ENCODE measurements at places on chromosomes 12 and 14. TPM values are rescaled to one million over a fixed set of nuclear protein-coding genes. Genes with fewer than 3 reads are reported as not detected.

Gene IL23A
- 0.52 TPM for polyA plus RNA-seq

Gene ATF7IP
- polyA plus RNA-seq, result 37.9 TPM

DNA sequence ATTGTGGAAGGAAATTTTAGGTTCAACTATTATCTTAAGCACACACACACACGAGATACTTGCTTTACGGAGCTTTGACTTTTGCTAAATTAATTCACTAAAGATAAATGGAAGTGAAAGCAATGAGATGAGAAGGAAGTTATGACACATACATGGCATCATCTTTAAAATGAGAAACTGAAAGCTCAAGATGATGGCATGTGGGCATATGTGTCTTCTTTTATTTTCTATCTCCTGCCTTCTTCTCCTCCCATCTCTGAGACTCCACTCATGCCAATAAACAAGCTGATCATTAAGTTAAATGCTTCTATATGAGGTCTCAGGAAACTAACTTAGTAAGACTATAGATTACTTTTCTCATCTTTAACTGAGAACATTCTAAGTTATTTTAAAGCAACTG lies 216.7 kb downstream of the MED13L start:
- DNase-seq, result no peak

DNA sequence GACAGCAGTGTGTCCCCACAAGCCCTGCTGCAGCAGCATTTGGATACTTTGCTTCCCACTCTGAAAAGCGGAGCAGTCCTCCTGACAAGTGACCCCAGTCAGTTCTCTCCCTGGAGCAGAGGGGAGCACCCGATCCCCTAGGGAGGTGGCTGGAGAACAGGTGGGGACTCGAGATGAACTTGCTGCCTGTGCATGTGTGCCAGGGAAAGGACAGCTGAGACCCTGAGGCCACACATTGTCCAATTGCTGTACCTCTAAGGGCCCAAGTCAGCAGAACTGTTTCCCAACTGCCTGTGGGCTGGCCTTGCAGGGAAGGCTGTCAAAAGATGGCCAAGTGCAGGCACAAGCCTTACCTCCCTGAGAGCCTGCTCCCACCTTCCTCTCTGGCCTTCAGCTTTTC lies 55.1 kb downstream of the IFT43 start:
- DNase-seq, result no peak

DNA sequence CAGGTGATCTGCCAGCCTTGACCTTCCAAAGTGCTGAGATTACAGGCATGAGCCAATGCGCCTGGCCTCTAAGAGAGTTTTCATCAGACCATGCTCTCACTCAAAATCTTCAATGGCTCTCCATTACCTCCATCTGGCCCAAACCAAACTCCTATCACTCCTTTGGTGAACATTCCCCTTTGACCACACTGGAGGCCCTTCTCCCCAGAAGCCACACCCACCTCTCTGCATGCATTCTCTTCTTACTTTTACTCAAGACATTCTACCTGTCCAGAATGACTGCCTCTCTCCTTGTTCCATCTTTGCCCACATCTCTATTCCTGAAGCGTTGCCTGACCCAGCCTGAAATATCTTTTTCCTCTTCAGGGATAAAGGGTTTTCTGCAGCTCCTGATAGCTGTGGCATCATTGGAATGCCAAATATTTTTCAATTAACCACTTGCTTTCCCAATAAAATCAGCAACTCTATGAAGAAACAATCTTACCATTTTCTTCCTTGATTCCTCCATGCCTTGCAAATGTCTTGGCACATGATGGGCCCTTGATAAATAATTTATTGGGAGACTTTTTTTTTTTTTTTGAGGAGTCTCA lies 15.5 kb downstream of the PLEK2 start:
- DNase-seq, result no peak

- no peak for DNase-seq
Measured at GRCh38 chr12:8080120-8080519, 2.0 kb upstream of the NECAP1 start.
